Adrenal gland (tissue), 19 donors: ENCODE measurements at places on chromosomes 7 and 10. TPM values are rescaled to one million over a fixed set of nuclear protein-coding genes. Genes with fewer than 3 reads are reported as not detected.

Gene GJD4
- total RNA-seq = not detected

- no peak for DNase-seq
Measured at GRCh38 chr10:128065881-128066534, 60.2 kb downstream of the MKI67 start.

Gene CALCR
- 0.08 TPM for total RNA-seq

DNA sequence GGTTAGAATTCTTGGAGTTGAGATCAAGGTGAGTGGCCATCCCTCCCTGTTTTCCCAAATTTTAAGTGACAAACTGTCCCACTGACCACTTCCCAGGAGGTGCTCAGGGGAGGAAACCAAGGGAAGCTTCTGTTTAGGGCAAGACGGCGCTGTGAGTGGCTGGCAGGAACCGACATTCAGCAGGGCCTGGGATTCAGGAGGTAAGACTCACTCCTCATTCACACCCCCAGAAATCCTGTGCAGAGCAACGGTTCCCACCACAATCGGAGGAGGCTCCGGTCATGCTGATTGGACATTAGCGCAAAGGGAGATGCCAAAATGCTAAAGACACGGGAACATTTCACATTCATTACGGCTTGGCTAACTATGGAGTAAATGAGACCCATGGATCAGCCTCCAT lies 200.9 kb downstream of the GRID1 start:
- DNase-seq = no peak

GRCh38 chr7:66282591-66282935 lies 77.4 kb downstream of the TPST1 start:
- no peak for DNase-seq

- no peak for DNase-seq
Measured at GRCh38 chr10:132273966-132274365, 33.8 kb downstream of the STK32C start.

Gene MMP21
- total RNA-seq = 0.26 TPM
